ENCODE measurements at places on chromosomes 5 and 9.

GRCh38 chr9:10062629-10063395, 550.0 kb downstream of the PTPRD start:
- no peak for DNase-seq

- DNase-seq, result no peak
Measured at GRCh38 chr5:60287174-60287771, 393.7 kb upstream of the PDE4D start.

GRCh38 chr9:76913467-76913866, 7.6 kb upstream of the PRUNE2 start:
- no peak for DNase-seq

- DNase-seq, result no peak
Measured at GRCh38 chr9:108363311-108363710, 492.5 kb downstream of the ACTL7B start.

GRCh38 chr9:110059461-110059860, 148.5 kb downstream of the C9orf152 start:
- no peak for DNase-seq

DNA sequence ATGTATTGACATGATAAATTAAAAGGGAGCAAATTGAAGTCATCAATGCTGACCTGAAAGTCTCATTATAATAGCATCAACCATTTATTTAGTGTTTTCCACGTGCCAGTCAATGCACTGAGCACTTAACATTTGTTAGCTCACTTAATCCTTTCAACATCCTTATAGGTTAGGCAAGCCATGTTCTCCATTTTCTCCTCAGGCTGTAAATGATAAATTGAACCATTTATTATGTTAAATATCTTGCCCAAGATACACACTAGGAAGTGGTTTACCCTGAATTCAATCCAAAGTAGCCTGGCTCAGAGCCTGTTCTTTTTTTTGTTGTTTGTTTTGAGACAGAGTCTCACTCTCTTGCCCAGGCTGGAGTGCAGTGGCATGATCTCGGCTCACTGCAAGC, 25.0 kb upstream of the SNX2 start:
- no peak for DNase-seq

All from activated naive CD4-positive, alpha-beta T cell treated with anti-CD3 and anti-CD28 coated beads, Interleukin-2, amount 50 U/mL, for 72 hours (primary cell).